Activated naive CD4-positive, alpha-beta T cell treated with anti-CD3 and anti-CD28 coated beads, Interleukin-2, amount 50 U/mL, for 16 hours (primary cell): ENCODE measurements at places on chromosomes 1 and 21.

DNA sequence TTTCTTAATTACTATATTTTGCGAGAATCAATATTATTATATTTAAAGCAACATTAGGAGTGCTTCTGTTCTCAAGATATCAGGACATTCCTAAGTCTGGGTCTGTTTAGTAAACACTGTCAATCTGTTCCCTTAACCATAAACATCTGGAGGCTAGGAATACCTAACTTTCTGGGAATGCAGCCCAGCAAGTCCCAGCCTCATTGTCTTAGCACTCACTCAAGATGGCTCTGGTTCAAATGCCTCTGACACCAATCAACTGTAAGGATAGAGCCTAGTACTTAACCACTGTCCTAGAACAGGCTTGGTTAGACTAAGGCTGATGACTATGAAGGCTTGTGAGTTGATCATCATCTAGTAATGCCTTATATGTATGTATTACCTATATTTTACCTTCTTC is 61.5 kb downstream of the TNN start:
- no peak for DNase-seq

GRCh38 chr1:177596485-177596884 is 373.4 kb downstream of the SEC16B start:
- DNase-seq, result no peak

DNA sequence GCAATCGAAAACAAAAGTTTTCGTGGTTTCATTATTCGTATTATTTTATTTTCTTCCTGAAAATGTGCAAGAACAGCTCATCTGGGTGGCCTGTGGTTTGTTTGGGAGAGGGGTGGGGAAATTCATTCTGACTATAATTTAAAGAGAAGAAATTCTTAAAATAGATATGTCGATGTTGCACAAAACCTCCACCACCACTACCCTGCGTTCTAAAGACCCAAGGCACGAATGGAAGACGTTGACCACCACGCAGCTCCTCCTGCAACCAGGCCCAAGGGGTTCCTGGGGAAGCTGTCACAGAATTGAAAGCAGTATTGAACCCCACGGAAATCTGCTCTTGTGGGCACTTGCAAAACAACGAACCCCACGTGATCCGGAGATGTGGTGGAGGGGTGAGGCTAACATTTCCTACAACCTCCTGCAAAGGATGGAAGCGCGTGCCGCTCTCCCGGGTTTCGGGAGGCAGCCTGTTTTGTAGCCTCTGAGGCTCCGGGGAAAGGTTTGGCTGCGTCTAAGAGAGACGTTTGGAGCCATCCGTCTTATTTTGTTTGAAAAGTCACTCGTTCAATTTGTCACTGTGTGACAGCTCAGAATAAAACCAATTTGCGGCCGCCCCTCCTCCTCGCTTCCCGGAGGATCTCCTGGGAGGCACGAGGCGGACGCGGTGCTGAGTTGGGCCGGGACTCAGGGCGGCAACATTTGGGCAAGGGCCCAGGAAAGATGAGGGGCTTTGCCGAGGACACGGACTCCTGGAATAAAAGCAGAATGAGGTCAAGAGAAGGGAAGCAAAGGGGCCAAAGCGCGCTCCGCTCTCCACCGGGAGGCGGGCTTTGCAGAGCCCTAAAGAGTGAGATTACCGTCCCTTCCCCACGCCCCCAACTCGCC is 810 bp upstream of the HLX start:
- no peak for DNase-seq

DNA sequence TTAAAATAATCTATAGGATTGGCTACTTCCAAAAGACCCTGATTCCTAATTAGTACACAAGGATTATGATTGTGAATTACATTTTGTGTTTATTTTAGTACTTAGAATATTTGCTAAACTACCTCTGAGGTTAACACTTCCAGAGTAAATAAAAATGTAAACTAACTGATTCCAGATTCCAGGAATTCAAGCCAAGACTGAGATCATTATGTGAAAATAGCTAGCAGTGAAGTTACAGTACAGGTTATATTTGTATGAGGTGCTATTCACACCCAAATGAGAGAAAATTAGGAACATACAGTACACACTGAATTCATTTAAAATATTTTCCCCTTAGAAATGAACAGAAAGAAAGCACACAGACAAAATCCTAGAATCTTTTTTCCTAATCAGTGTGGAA is 28.8 kb downstream of the TTLL7 start:
- no peak for DNase-seq

GRCh38 chr1:193568512-193568911 is 382.1 kb upstream of the B3GALT2 start:
- DNase-seq, result no peak

GRCh38 chr1:109935451-109935900 is 24.8 kb downstream of the CSF1 start:
- no peak for DNase-seq

- no peak for DNase-seq
These were observed 21.4 kb downstream of the TGFB2 start for GRCh38 chr1:218366322-218367052.

DNA sequence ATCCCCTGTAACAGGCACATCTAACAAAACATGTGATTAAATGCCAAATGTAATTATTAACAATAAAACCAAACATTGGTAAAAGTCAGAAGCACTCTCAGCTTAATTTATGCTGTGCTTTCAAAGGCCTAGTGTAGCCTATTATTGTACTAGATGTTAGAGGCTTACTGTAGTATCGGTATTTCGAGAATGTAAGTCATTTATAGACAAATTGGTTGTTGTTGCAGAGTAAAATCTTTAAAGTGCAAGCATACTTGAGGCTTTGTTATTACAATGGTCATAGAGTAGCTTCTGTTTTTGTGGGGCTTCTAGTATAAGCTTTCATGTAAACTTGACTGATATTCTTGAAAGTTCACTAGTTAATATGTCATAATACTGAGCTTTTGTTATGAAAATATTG is 965.8 kb downstream of the PLA2G4A start:
- no peak for DNase-seq

- no peak for DNase-seq
These were observed 32.7 kb downstream of the CHML start for GRCh38 chr1:241607497-241607896.

- no peak for DNase-seq
These were observed 118.7 kb upstream of the CD34 start for GRCh38 chr1:208029381-208030287.

GRCh38 chr1:167829868-167830267 is 84.1 kb downstream of the ADCY10 start:
- no peak for DNase-seq
